ENCODE measurements at places on chromosomes 7 and 10.

DNA sequence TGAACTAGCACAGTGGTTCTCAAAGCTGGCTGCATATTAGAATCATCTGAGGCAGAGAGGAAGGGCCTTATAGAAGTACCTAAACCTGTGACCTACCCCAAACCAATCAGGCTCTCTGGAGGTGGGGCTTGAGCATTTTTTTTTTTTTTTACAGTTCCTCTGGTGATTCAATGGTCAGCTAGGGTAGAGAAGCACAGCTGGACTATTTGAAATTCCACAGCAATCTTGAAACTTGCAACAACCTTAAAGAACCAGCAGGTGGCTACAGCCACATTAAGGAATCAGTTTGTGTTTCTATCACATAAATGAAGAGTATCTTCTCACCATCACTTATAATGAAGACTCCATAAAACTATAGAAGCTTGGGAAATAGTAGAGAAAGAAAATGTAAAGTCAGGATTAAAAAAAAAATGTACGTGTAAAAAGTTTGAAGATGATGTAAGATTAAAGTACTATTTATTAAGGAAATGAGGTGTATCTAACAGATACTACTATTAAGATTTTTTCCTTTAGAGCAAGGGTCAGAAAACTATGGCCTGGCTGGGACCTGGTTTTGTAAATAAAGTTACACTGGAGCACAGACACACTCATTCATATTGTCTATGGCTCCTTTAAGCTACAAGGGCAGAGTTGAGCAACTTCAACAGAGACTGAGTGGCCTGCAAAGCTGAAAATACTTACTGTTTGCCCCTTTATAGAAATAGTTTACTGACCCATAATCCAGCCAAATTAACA, 3.8 kb downstream of the RTKN2 start:
- DNase-seq, result no peak

- DNase-seq, result no peak
These were observed 422.4 kb upstream of the STEAP1 start for GRCh38 chr7:89731751-89732445.

GRCh38 chr10:87092861-87093631, 1.6 kb downstream of the GLUD1 start:
- no peak for DNase-seq

GRCh38 chr10:30645340-30645827, 15.8 kb upstream of the LYZL2 start:
- DNase-seq, result no peak

DNA sequence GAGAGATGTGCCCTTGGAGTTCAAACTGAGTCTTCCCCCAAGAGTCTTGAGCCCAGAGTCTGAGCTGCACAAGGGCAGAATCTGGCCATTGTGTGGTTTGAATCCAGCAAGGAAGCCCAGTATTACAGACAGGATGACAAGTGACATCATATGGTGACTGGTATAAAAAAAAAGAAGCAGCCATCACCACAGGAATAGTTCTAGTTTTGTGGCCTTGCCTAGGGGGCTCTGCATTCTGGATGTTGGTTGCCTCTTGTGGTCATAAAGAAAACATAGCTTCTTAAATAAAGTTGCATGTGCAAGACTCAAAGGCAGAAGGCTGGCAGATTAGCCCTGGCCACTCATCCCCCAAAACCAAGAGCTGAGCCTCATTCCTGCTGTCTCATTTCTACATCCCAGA, 16.8 kb upstream of the LRRC72 start:
- DNase-seq, result no peak

DNA sequence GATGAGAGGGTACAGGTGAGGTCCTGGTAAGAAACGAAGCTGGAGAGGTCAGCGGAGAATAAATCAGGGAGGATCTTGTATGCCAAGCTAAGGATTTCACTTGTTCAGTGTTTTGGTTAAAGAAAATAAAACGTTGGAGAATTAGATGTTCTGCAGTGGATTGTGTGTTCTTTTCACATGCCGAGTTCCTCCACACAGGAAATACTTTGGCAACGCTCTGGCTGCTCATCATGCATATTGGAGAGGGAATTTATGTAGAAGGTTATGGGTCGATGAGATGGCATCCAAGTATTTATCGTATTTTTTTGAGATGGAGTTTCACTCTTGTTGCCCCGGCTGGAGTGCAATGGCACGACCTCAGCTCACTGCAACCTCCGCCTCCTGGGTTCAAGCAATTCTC, 11.0 kb downstream of the RPS24 start:
- no peak for DNase-seq

DNA sequence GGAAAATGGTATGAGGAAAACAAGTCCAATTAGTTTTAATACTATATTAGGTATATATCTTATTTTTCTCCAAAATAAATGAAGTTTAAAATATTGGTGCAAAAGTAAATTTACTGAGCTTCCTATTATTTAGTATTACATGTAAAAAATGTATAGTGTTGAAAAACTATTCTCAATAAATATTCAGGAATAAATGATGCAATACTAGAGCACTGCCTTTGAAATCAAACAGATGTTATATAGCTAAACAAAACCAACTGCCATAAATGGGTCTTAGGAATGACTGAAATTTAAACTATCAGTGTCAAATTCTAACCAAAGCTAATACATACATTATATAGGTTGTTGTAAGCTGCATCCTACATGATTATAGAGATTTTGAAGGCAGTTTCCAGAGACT, 1434.0 kb upstream of the LRRTM3 start:
- DNase-seq, result no peak

DNA sequence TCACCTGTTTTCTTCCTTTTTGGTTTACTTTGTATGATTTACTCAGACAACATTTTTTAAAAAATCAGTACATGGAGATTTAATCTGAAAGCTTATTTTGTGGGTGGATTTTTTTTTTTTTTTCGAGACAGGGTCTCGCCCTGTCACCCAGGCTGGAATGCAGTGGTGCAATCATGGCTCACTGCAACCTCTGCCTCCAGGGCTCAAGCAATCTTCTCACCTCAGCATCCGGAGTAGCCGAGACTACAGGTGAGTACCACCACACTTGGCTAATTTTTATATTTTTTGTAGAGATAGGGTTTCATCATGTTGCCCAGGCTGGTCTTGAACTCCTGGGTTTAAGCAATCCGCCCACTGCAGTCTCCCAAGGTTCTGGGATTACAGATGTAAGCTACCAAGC, 2.5 kb downstream of the GSTO1 start:
- no peak for DNase-seq

- DNase-seq, result no peak
These were observed 18.8 kb downstream of the SGPL1 start for GRCh38 chr10:70834441-70835151.

GRCh38 chr10:33674986-33675599, 340.6 kb upstream of the NRP1 start:
- no peak for DNase-seq

DNA sequence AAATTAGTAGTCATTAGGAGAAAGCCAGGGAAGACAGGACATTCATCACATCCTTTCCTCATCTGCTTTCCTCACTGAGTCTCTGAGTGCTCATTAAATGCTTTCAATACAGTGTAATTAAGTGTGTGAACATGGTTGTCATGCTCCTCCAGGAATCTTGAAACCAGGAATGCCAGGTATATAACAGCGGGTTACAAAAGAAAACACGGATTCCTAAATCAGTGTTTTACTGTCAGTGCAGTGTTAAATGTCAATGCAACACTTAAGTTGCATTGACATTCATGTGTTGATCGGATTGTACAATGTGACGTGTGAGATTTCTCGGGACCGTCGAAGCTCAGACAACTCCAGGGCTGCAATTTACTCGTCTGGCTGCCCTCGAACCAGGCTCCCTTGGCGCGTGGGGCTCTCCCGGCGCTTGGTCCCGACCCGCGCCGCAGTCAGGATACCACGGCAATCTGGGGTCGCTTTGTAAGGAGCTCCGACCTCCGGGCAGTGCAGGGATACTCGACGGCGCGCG, 455 bp upstream of the SPAG6 start:
- no peak for DNase-seq

- DNase-seq, result no peak
These were observed 23.0 kb upstream of the GRID1 start for GRCh38 chr10:86389441-86390193.

GRCh38 chr10:125698481-125698998, 15.6 kb upstream of the TEX36 start:
- DNase-seq, result no peak

DNA sequence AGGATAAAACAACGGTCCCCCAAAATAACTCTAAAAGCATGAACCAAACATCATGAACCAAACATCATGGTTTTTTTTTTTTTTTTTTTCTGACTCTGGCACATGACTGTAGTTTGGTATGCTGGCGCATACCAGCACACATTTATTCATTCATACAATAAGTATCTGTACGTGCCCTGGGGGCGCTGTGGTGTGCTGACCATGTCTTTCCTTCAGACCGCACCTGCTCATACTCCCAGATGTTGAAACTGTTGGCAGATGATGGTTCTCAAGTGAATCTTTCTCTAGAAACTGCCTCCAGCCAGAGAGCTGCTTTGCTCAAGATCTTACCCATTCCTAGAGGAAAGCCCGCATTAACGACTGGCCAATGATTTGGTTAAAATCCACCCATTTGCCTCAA, 114.7 kb upstream of the ANKRD30A start:
- no peak for DNase-seq

GRCh38 chr7:1742555-1743303, 72.7 kb downstream of the ELFN1 start:
- DNase-seq, result no peak

GRCh38 chr10:1202343-1202742, 146.2 kb downstream of the WDR37 start:
- no peak for DNase-seq

- no peak for DNase-seq
These were observed 243.2 kb downstream of the SNX10 start for GRCh38 chr7:26534649-26535482.

- DNase-seq, result no peak
These were observed 43.8 kb downstream of the TPK1 start for GRCh38 chr7:144792050-144792449.

GRCh38 chr10:83678850-83679249, 460.5 kb upstream of the GHITM start:
- no peak for DNase-seq

DNA sequence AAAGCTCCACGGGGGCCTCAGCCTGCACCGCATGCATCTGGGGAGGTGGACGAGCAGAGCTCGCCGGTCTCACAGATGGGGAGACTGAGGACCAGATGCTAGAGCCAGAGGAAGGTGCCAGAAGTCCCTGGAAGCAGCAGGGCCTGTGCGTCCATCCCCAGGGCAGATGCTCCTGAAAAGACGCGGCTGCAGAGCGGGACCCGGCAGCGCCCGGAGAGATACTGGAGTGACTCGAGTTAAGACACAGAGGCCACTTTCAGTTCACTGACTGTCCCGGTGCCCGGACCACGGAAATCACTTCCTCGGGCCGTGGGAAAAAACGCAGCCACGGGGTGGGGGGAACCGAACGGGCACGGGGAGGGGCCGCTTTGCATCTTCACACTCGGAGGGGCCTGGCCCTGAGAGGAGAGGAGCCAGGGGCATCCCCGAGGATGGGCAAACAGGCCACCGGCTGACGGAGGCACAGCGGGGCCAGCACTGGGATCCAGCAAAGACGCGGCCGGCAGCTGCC, 85.4 kb downstream of the FOXL3 start:
- DNase-seq, result no peak

GRCh38 chr10:33249659-33250345, 84.7 kb downstream of the NRP1 start:
- no peak for DNase-seq

DNA sequence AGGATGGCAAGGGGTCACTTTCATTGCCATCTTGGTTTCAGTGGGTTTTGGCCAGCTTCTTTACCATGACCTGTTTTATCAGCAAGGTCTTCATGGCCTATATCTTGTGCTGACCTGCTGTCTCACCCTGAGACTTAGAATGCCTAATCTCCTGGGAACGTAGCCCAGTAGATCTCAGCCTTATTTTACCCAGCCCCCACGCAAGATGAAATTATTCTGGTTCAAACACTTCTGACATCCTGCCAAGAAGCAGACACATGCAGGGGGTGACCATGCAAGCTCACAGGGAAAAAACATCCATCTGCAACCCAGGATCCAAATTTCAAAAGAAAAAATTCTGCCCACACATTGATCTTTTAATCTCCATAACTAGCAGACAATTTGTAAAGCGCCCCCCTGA, 88.4 kb upstream of the EEPD1 start:
- no peak for DNase-seq

- DNase-seq, result no peak
These were observed 23.1 kb downstream of the AGAP3 start for GRCh38 chr7:151109094-151110048.

GRCh38 chr7:88614736-88615135, 144.8 kb upstream of the ZNF804B start:
- DNase-seq, result no peak

DNA sequence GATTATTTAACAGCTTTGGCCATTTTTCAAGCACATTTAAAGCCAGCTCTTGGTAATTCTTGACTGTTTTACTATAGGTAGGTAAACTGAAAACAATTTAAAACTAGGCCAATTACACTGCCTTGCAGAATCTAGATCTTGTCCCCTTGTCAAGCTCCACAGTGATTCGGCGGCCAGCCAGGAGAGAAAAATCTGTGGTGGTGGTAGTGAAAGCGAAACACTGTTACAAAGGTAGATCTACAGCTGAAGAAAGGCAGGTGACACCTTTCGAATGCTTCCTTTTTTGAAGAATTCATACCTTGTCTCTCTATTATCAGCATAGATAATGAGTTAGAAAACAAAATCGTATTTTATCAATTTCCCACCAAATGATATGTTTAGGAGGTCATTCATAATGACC, 218.3 kb downstream of the POU6F2 start:
- DNase-seq, result no peak

DNA sequence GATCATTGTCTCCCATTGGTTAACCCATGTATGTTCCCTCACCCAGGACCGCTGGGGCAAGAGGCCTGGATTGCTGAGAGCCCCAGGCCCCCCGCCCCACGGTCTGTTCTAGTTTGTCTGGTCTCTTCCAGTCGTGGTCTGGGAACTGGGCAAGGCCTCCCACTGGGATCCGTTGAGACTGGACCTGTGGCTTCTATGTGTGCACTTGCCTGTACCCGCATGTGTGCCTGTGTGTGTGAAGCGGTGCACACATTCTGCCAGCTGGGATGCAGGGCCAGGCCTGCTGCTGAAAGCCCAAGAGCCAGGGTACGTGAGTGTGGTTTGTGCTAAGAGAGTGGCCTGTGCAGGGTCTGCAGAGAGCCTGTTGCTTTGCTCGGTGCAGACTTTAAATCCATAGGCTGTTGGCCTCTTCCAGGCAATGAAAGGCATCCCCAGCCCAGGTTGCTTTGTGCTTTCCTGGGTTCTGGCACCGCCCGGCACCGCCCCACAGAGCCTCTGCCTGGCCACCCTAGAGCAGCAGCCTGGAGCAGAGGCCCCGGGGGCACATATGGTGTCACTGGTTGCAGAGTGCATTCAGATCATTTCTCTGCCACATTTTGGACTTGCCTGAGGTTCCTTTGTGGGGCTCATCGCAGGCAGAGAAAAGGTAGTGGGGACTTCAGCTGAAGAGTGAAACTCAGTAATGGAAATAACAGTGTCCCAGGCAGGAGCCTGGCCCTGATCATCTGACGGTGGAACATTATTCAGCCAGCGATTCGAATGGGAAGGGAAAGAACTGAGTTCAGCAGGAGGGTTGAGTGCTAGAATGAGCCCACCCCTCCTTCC, 215.5 kb downstream of the GLRX3 start:
- DNase-seq, result no peak
